ENCODE measurements at places on chromosomes 13 and 19. TPM values are rescaled to one million over a fixed set of nuclear protein-coding genes. Genes with fewer than 3 reads are reported as not detected.

The PRR12 gene
- 51.4 TPM for total RNA-seq

The CCNE1 gene
- total RNA-seq: 12.0 TPM

The TMEM59L gene
- total RNA-seq: 9.3 TPM

The RGL3 gene
- 0.28 TPM for total RNA-seq

The BEST2 gene
- total RNA-seq: 0.13 TPM

The CTXN1 gene
- total RNA-seq: 71.7 TPM
